ENCODE measurements at places on chromosomes 5 and 9.

GRCh38 chr9:129828051-129828450 is 4.1 kb upstream of the TOR1A start:
- no peak for DNase-seq

GRCh38 chr9:82781921-82782392 is 281.0 kb downstream of the RASEF start:
- no peak for DNase-seq

DNA sequence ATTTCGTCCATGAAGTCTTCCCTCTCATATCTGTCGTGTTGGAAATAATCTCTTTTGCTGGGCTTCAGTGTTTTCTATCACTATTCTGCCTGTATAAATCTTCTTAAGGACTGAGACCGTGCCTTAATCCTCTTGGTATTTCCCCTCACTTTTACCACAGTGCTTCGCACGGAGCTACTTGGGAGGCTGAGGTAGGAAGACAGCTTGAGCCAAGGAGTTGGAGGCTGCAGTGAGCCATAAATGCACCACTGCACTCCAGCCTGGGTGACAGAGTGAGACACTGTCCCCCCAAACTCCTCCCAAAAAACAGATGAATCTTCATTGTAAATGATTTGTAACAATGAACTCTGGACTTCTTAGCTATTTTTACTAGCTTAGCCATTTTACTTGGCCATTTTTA is 57.8 kb downstream of the PHAX start:
- no peak for DNase-seq

DNA sequence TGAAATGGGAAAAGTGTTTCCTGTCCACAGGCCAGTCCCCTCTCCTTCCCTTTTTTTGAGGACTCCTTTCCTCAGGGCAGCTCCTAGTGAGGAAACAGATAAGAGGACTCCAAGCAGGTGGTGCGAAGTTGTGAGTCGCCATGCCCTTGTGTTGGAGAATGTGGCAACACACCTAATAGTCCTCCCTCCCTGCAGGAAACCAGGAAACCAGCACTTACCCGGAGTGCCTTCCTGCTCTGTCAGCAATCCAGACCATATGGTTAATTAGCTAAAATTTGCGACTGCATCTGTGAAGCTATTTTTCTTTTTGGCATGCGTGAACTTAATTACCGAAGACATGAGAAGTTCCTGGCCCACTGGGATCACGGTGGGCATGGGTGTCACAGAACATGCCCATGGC is 69.9 kb downstream of the TRIM32 start:
- DNase-seq: no peak

- no peak for DNase-seq
These were observed 375.3 kb upstream of the PRR16 start for GRCh38 chr5:120088836-120089235.

GRCh38 chr5:139752506-139753473 is 42.8 kb upstream of the PSD2 start:
- peak; percentile 40 for DNase-seq

DNA sequence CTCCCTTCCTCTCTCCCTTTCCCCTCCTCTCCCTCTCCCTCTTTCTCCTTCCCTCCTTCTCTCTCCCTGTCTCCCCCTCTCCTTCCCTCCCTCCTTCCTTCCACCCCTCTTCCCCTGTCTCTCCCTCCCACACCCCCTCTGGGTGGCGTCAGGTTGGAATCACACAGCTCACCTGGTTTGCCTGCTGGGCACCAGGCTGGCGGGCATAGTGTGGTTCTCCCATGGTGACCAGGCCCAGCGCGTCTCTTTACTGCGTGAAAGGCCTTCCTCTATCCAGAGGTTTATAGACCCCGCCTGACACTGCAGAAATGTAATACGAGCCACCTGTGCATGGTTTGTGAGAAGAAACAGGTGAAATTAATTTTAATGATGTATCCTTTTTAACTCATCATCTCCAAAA is 76.2 kb downstream of the MRPL36 start:
- DNase-seq: no peak

DNA sequence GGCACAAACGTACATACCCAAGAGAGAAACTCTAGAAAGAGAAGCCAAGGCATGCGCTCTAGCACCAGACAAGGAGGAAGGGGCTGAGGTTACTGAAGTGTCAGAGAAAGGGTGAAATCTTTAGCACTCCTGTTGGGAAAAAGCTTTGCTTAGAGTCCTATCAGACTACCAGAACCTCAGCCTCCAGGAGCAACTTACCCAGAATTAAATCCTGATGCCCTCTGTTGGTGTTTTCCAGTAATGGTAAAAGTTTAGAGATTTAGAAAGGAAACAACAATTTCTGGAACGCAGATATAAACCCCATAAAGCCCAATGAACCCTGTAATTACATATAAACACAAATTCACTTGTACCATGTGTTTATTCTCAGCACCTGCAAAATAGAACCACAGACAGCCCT is 33.2 kb upstream of the ASTN2 start:
- DNase-seq: no peak

DNA sequence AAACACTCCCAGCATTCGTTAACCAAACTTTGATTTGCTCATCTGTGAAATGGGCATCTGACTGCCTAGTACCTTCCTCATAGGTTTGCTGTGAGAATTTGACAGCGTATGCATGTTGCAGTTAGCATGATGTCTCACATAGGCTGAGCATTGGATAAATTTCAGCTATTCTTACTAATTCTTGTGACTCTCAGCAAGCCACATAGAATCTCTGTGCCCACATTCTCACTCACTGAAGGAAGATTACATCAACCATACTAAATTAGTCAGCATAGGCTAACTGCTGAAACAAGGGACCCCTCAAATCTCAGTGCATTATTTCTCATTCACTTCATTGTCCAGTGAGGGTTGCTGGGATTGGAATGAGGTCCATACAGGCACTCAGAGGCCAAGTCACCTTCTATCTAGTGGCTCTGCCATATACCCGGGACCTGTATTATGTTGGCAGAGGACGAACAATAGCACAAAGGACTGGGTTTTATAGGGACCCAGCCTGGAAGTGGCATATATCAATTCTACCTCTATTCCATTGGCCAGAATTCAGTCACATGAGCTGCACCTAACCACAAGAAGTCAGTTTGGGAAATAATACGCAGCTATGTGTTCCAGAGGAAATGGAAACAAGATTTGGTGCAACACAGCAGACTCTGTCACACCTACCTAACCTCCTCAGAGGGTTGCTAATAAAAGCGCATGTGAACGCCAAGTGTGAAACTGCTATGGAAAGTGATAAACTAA is 4.2 kb upstream of the PTGER4 start:
- DNase-seq: peak; percentile 38

Measured in activated CD4-positive, alpha-beta T cell treated with anti-CD3 and anti-CD28 coated beads for 48 hours (primary cell).